Epithelial cell of alveolus of lung (primary cell): ENCODE measurements at places on chromosomes 4 and X. TPM values are rescaled to one million over a fixed set of nuclear protein-coding genes. Genes with fewer than 3 reads are reported as not detected.

Gene STX18
- total RNA-seq, result 17.6 and 41.0 TPM in 2 replicates

Gene ZNF732
- total RNA-seq, result 0.32 and 0.65 TPM in 2 replicates

Gene CXCL13
- total RNA-seq, result not detected in 2 replicates

Gene PCSK1N
- 0.65 and 3.2 TPM in 2 replicates for total RNA-seq

Gene MAGEA3
- total RNA-seq, result not detected in 2 replicates

Gene GNRHR
- total RNA-seq, result not detected in 2 replicates

Gene KLHL4
- total RNA-seq, result 0.56 and 5.9 TPM in 2 replicates

Gene HTN3
- total RNA-seq, result not detected in 2 replicates

Gene FOXR2
- total RNA-seq, result not detected in 2 replicates

Gene PAGE1
- total RNA-seq, result not detected in 2 replicates

Gene COL4A5
- total RNA-seq, result 67.9 and 153 TPM in 2 replicates

Gene PLXNB3
- 1.4 and 4.2 TPM in 2 replicates for total RNA-seq

Gene MAP3K15
- total RNA-seq, result 0.13 and 0.56 TPM in 2 replicates

Gene ADRA2C
- not detected in 2 replicates for total RNA-seq

Gene ZCCHC18
- 0.24 and 0.78 TPM in 2 replicates for total RNA-seq

Gene CDKL5
- total RNA-seq, result 1.8 and 4.7 TPM in 2 replicates

Gene RFC1
- 22.6 and 33.1 TPM in 2 replicates for total RNA-seq

Gene MTMR8
- 0.08 and 0.13 TPM in 2 replicates for total RNA-seq

Gene CSAG3
- total RNA-seq, result not detected in 2 replicates

Gene TBC1D9
- total RNA-seq, result 13.8 and 14.0 TPM in 2 replicates

Gene GLRA2
- not detected in 2 replicates for total RNA-seq

Gene GYPB
- not detected in 2 replicates for total RNA-seq

Gene CPLX1
- 0.24 TPM in 1 of 2 replicates, not detected in the other for total RNA-seq

Gene ASB11
- total RNA-seq, result not detected in 2 replicates

Gene MAGEA2
- not detected in 2 replicates for total RNA-seq

Gene KLF3
- total RNA-seq, result 18.9 and 20.6 TPM in 2 replicates

Gene MAGEB10
- not detected in 2 replicates for total RNA-seq

Gene ANXA3
- 2.2 and 25.7 TPM in 2 replicates for total RNA-seq

Gene TRIML1
- not detected in 2 replicates for total RNA-seq

Gene RAB33A
- 4.8 TPM in 1 of 2 replicates, not detected in the other for total RNA-seq

Gene SPIN3
- 1.2 and 8.1 TPM in 2 replicates for total RNA-seq

Gene AWAT2
- total RNA-seq, result not detected in 2 replicates

Gene PDS5A
- 35.0 and 35.7 TPM in 2 replicates for total RNA-seq

Gene DAPP1
- total RNA-seq, result 0.39 TPM in 1 of 2 replicates, not detected in the other

Gene STIM2
- total RNA-seq, result 13.3 and 18.6 TPM in 2 replicates

Gene KDR
- 2.6 and 4.3 TPM in 2 replicates for total RNA-seq

Gene PNPLA4
- 14.5 and 15.8 TPM in 2 replicates for total RNA-seq

Gene RNF128
- total RNA-seq, result 1.6 and 3.7 TPM in 2 replicates

Gene GC
- total RNA-seq, result not detected in 2 replicates

Gene PCDH11X
- total RNA-seq, result under 0.01 TPM in 1 of 2 replicates, not detected in the other

Gene GAGE12D
- not detected in 2 replicates for total RNA-seq

Gene TCEAL1
- total RNA-seq, result 10.3 and 22.7 TPM in 2 replicates

Gene F11
- total RNA-seq, result not detected in 2 replicates

Gene DGKK
- total RNA-seq, result not detected in 2 replicates

Gene TRPC3
- 1.6 and 3.0 TPM in 2 replicates for total RNA-seq

Gene ITM2A
- 0.32 and 0.91 TPM in 2 replicates for total RNA-seq

Gene SHISA3
- total RNA-seq, result 4.3 and 46.2 TPM in 2 replicates
